ENCODE measurements at places on chromosomes 2 and 18.
A peak's percentile ranks its signal among the peaks of the same experiment; 100 is the strongest.

- no peak for DNase-seq
Measured at GRCh38 chr2:98801286-98801685, 70.4 kb upstream of the MGAT4A start.

- DNase-seq: no peak
Measured at GRCh38 chr2:128208023-128208422, 110.6 kb downstream of the HS6ST1 start.

DNA sequence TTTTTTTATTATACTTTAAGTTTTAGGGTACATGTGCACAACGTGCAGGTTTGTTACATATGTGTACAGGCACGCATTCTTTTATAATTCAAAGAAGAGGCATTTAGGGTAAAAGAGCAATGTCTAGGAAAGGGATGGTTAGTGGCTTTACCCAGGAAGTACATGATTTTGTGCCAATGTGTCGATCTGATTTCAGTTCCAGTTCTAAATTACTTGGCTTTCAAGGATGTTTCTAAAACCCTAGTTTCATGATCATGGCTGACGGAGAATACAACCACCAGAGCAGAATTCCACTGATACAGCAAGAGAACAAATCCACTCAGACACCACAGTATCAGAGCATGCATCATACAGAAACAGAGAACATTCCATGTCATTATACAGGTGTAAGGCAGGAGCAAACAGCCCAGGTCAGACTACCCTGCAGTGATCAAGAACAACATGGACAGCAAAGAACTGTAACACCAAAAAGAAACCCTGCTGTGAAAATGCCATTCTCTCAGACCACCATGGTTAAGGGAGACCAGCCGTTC lies 116.7 kb upstream of the STK17B start:
- no peak for DNase-seq

DNA sequence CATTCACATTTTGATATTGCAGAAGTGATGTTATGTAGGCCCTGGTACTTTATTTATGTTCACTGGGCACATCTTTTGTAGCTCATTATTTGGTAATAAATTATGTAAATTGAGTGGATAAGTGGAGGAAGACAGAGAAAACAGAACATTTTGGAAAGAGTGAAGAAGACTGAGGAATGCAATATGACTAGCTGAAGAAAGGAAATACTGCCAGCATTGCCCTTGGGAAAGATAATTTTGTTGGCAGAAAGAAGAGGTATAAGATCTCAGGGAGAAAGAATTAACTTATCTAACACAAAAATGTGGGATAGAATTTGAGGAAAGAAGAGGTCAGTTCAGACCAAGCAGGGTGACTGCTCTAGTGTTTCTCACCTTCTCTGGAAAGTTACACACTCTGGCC lies 118.8 kb downstream of the TTC27 start:
- DNase-seq: peak; percentile 22

GRCh38 chr2:230230087-230230486 lies 4.6 kb downstream of the SP140 start:
- DNase-seq: peak; percentile 70

- no peak for DNase-seq
Measured at GRCh38 chr18:78773303-78773755, 206.3 kb upstream of the SALL3 start.

DNA sequence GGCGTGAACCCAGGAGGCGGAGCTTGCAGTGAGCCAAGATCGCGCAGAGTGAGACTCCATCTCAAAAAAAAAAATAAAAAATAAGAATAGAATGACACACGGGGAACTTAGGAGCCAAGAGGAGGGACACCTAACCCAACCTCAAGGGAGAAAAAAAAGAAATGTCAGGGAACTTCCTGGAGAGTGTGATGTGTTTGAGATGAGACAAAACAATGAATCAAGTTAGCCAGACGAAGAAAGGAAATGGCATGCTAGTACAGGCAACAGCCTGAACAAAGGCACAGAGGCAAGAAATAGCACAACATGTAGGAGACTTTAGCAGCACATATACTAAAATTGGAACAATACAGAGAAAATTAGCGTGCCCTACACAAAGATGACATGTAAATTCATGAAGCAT lies 36.7 kb upstream of the PAPOLG start:
- DNase-seq: no peak

- peak; percentile 69 for DNase-seq
Measured at GRCh38 chr2:227853765-227854271, 17.6 kb upstream of the DAW1 start.

DNA sequence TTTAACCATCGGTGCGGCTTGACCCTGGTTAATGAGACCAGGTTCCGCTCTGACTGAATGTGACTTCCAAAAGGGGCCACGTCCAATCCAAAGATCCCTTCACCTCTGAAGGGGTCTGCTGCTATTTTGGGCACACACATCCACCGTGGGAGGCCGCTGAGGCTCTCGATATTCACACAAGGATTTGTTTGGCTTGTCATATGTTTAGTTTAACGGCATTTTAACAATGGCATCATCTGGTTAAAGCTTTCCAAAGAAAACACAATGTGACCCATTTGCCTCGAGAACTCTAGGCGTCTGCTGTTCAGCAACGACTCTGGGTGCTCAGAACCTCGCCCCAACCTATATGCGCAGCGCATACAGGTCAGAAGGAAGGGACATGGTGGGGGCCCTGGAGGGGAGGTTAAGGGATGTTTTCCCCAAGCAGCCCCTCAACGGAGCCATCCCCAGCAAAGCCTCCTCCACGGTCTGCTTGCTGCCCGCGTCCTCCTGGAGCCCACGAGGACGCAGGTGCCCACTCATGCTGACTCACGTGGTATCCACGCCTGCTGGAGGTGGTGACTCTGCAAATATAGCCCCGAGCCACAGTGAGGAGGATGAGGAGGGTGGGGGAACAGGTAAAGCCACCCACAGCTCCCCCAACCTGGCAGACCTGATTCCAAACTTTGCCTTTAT lies 260.3 kb downstream of the HDAC4 start:
- DNase-seq: no peak

DNA sequence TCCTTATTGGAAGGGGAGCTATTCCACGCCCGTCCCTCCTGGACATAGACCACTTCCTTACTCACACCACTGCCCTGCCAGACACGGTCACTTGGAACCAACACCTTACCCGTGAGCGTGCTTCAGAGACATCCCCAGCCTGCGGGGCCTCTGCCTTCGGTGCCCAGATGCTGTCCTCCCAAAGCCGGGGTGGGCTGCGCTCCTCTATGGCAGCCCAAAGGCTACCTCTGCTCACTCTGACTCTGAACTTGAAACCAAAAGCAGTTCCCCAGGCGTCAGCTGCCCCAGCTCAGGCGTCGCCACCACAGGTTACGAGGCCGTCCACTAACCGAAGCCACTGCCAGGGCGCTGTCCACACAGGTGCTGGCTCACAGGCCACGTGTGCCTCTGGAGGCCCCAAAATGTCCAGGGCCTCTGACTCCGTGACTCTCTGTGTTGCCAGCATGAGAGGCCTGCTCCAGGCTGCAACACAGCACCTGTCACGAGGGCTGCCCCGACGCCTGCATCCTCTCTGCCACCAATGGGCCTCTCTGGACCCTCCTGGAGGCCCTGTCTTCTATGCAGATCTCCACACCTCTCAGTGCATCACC lies 23.8 kb downstream of the HDAC4 start:
- DNase-seq: no peak

GRCh38 chr18:46868169-46868921 lies 49.0 kb downstream of the PIAS2 start:
- DNase-seq: no peak

DNA sequence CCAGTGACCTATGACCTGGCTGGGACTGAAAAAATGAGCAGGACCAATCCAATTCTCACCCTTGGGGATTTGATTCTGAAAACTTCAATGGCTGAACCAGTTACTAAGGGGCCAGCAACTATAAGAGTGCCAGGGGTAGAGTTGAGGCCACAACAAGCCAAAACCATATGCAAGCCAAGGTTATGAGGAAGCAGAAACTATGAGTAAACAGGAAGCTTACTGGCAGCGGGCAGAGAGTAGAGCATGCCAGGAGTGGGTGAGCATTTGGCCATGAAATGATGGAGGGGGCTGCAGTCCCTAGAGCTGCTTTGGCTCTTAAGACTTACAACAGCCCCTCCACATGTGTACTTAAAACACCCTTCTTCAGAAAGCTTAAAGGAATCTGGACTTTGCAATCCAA lies 82.4 kb downstream of the RBMS1 start:
- peak; percentile 68 for DNase-seq

DNA sequence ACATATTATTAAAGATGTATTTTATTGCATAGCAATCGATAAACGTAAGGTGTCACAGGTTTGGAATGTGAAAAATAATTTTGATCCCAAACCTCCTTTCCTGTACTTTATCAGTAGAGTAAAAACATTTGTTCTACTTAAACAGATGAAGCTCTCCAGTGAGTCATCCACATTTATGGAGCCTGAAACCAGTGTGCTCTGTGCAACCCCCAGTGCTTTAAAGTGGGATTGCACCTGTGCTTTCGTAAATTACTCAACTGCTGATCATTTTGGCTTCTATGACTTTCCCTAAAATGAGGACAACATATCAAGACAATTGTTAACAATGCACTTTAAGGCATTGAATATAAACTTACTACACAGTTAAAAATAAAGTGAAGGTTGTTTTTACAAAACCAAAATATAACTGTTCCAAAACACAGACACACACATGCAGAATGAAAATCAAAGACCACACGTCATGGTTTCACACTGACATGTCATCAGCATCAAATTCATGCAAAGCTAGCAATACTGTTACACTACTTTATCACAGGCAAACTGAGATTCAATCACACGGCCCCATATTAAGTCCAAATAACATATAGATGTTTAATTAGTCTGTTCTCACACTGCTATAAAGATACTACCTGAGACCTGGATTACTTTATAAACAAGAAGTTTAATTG lies 9.7 kb downstream of the TMEM18 start:
- DNase-seq: peak; percentile 83

- DNase-seq: no peak
Measured at GRCh38 chr2:63486861-63487290, 101.4 kb downstream of the WDPCP start.

DNA sequence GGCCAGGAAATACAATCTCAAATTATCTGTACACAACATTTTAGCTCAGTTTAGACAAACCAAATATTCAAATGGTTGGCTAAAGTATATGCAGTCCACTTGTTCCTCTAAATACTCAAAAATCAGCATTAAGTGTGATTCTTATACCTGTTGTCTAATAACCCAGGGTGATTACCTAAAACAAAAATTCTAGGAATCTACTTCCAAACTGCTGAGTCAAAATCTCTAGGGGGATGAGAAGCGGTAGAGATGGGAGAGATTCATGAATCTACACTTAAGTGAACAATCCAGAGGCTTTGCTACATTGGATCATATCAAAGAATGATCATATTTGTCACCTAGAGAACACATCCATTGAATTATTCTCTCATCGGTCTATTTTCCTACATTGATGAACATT lies 420.9 kb upstream of the PKDCC start:
- no peak for DNase-seq

DNA sequence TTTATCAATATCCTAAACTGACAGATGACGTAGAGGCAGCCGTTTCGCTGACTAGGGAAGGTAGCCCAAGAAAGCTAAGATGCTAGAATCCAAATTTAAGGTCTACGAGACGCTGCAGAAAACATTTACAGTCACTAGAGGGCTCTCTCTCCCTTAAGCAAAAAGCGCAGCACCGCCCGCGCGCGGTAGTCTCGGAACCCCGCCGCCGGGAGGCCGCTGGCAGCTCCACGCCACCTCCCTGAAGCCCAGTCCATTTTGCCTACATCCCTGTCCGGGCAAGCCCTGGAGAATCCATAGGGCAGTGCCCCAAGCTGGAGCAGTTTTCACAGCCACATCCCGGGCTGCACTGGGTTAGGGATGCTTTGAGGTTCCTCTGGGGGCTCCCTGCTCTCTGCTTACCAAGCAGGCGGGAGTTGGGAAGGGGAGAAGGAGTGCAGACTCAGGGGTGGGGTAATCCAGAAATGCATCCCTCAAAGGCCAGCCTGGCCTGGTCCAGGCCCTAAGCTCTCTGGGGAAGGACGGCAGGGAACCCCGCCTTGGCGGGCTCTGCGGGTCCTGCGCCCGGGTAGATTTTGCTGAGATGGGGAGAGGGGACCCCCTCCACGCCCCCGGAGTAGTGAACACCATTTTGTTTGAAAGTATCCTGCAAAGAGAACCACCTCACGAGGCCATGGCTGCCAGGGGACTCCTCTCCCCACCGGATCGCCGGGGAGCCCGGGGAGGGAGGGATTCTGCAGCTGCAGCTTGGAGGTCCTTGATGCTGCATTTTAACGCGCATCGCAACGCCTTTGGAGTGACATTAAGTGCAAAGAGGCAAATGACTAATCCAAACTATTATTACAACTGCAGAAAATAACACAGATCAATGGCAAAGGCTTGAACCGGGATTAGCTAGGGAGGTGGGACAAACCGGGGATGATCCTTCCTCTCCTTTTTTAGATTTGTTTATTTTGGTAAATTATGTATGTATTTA lies 1.3 kb upstream of the DPYSL5 start:
- DNase-seq: peak; percentile 71

GRCh38 chr2:179900655-179901054 lies 39.2 kb upstream of the ZNF385B start:
- peak; percentile 4 for DNase-seq

DNA sequence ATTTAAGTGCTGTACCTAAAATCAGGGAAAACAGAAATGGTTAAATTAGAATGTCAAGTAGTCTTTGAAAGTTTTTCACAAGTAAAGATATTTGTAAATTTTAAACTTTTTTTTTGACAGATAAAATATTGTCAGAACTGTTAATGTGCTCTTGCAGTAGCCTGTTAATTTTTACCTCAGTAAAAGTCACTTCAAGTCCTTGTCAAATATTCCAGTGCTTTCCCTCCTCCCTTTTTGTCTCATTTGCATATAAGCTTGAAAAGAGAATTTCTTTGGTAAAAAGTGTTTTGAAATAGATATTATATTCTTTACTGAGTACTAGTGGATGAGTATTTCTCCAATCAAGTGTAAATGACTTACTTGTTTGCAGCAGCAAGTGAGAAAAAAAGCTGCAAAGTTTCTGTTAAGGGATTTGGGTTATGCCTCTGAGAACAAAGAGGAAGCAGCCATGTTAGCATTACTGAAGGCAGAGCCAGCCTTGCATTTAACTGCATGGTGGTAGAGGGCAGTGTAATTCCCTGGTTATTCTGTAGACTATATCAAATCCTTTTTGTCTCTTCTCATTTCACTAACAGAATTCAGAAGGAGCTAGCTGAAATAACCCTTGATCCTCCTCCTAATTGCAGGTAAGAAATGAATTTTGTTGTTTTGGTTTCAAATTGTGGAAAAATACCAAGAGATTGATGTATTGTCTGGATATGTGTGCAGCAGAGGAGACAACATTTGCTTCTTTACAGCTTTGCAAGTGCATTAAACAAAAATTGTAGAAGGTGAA lies 3.2 kb downstream of the UBE2E3 start:
- DNase-seq: peak; percentile 68

DNA sequence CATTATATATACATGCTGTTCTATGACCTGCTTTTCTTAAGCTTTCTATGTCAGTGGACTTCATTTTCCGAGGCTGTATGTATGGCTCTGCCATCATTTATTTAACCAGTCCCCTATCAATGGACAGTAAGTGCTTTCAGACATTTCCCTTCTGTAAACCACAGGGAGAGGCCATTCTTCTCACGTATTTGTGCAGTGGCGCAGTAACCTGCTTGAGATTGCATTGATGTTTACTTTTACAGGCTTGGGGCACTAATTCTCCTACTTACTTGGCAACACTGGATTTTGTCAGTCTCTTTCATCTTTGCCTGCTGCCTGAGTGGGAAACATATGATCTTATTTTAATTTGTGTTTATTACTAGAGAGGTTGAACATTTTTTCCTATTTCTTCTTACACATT lies 52.1 kb downstream of the BOLA3 start:
- no peak for DNase-seq

GRCh38 chr2:2524348-2524941 lies 193.4 kb upstream of the MYT1L start:
- DNase-seq: no peak

All from fibroblast of mammary gland (primary cell).